Activated CD4-positive, CD25-positive, alpha-beta regulatory T cell (primary cell): ENCODE measurements at places on chromosomes 5 and 9.

DNA sequence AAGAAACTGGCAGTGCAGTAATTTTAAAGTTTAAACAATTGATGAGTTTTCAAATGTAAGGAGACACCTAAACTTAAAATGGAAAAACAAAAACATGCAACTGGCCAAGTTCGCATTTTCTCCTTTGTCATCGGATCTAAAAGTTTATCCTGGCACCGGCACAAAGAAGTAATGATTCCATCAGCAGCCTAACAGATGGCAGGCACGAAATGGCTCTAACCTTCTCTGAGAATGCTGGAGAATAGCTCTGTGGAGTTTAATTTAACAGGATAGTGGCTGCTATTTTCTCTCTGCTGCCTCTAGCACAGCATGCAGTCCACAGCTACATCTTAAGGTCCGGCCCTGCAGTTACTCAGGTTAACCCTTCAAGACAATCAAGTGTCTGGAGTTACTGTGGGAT, 82.2 kb downstream of the PRELID2 start:
- DNase-seq = no peak

GRCh38 chr9:80013891-80014290, 442.1 kb downstream of the TLE4 start:
- DNase-seq = no peak

DNA sequence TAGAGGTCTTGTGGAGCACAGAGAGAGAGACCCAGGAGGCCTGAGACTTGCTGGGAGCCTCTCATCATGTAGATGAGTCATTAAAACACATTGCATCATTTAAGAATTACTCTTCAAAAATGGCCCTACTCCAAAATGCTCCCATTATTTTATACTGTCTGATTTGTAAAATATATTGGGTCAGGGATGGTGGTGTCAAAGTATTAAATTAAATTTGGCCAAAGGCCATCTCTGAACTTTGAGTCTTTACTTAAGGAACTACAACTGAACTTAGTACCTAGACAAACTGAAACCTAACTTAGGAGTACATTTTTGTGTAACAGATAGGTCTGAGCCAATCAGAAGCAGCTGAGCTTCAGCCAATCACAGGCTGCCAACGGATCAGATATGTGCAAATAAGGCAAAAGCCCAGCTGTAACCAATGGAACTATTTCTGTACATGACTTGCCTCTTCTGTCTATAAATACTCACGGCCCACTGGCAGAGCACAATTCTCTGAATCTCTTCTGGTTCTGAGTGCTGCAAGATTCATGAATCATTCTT, 657.2 kb downstream of the TLE1 start:
- DNase-seq = no peak

GRCh38 chr5:30156156-30156555, 1037.3 kb upstream of the CDH6 start:
- DNase-seq = no peak

- DNase-seq = no peak
Observed at GRCh38 chr9:94627287-94627686, 12.0 kb downstream of the FBP1 start.

- no peak for DNase-seq
Observed at GRCh38 chr5:96381526-96381925, 51.5 kb downstream of the PCSK1 start.

- DNase-seq = no peak
Observed at GRCh38 chr9:76512826-76513225, 53.8 kb downstream of the GCNT1 start.

DNA sequence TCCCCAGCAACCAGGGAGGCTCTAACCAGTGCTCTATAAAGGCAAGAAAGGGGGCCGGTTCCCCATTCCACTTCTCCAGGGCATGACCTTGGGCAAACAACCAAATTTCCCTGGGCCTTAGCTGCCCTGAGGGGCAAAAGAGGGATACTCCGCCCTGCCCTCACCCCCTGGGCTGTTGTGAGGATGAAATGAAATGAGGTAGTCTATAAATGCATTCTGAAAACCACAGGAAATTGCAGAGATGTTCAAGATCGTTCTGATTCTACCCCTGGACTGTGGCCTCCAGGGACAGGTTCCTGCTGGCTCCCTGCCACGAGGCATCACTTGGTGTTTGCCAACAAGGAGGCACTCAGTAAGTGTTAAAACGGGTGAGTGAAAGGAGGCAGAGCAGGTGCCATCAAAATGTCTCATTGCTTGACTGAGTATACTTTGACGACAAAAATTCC, 5.7 kb downstream of the RAPGEF1 start:
- no peak for DNase-seq

DNA sequence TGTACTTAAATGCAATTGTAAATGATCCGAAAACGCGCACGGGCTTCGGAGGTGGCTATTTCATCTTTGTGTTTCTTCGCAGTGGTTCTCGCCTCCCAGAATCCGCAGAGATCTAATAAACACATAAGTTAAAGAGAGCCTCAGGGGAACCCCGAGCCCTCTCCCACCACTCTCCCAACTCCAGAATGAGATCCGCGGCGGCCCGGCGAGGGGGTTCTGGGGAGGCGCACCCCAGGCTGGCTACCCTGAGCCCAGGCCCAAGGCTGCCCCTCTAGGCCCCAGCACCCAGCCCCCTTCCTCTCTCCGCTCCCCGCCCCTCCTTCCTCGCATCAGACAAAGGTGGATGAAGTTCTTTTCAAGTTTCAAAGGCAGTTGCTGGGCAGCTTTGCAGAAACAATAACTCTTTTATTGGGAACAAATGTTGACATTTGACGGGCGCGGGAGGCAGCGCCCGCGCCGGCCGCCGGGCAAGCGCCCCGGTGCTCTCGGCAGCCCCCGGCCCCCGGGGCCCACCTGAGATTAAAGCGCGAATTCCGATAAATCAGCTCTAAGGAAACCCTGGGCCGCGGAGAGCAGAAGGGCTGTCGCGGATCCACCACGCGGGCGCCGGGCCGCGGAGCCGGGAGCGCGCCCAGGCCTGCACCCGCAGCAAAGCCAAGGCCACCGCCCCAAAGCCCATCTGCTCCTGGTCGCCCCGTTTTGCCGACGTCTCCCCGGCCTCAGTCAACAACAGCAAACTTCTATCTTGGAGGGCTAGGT, 8.4 kb downstream of the IRX2 start:
- no peak for DNase-seq

DNA sequence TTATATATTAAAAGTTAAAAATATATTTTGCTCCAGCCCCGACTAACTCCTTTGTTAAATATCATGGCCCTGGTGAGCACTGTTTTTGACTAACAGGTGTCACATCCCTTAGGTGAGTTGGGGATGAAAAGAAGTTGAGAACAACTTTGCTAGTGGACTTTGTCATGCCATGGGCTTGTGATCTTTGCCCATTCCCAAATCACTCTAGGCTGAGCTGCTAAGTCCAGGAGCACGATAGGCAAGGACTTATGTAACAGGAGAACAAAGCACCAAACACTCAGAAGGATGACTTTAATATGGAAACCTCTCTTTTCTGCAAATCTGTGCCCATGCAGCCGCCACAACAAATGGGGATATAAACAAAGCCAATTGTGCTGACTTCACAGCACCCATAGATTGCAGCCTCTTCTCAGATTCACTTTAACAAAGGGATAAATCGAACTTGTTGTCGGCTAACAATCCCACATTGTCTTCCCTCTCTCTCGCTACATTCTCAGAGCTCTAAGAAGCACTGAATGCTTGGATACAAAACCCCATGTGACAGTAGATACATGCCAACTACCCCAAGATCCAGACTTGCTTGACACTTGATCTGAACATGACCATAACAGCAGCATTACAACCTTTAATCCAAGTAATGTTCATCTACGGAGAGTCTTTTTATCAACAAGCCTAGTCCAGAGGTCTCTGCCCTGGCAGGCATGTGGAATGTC, 86.8 kb upstream of the CD180 start:
- DNase-seq = no peak

GRCh38 chr9:134597957-134598883, 43.4 kb upstream of the COL5A1 start:
- no peak for DNase-seq

DNA sequence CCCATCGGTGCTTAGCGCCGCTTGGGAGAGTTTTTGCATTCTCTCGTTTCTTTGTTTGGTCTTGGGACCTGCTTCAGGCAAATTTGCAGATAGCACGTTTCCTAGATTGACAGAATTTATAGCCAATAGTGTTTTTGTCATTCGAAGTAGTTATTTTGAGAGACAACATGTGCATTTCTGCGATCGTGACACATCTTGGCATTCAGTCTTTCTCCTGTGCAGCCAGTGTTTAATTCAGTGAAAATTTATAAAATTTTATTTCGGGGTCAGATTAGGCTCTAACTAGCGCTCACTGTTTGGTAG, 830 bp downstream of the PRRC1 start:
- DNase-seq = no peak

DNA sequence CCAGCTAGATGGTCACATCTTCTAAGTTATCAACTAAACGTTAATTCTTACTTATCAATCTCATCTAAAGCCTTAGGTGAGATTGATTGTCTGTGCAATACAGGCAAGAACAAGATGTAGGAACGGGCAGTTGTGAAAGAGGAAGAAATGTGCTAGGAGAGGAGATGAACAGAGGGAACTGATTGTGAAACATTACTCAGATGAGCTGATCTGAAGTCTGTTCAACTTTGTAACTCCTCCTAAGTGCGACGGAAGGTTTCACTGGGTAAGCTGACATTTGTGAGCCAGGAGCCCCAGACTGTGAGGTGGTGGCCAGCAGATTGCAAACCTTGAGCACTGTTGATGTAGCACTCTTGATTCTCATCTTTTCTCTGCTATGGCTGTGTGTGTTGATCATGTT, 204.1 kb downstream of the CD180 start:
- no peak for DNase-seq

DNA sequence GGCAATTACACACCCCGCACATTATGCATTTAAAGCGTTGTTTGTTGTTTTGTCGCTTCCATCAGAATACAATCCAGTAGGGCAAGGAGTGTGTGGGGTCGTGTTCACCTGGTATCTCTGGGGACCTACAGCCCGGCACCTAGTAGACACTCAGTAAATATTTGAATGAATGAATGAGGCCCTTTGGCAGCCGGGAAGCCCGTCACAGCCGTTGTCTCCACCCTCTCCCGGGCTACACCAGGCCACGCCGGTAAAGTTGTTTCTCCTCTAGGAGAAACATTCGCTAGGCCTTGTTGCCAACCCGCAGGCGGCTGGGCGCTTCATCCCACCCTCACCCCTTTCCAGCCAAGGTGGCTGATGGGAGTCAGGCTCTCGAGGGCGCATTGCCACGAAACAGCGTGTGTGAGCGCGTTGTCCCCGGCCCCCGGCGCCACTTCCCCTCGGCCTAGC, 876 bp upstream of the JAK2 start:
- DNase-seq = no peak

DNA sequence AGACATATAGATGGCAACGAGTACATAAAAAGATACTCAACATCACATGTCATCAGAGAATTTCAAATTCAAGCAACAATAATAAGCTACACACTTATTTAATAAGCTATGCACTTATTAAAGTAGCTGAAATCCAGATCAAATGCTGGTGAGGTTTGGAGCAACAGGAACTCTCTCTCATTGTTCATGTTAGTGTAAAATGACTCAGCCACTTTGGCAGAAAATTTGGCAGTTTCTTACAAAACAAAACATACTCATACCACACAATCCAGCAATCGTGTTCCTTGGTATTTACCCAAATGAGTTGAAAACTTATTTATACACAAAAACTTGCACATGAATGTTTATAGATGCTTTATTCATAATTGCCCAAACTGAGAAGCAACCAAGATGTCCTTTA, 131.5 kb upstream of the NFIL3 start:
- DNase-seq = no peak

DNA sequence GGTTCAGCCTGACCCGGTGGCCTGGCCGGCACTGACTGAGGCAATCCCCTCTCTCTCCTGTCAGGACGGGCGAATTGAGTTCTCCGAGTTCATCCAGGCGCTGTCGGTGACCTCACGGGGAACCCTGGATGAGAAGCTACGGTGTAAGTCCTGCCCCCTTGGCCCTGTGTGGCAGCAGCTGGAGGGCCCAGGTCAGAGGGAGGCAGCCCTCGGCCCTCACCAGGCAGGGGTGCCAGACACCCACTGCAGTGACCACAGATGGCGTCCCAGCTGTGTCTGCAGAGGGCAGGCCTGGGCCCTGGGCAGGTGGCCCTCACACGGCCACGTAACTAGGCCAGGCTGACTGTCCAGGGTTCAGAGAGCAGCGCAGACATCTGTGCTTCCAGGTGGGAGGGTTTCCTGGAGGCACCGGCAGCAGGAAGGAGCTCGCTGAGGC, 45.9 kb upstream of the HMCN2 start:
- DNase-seq = no peak

- DNase-seq = no peak
Observed at GRCh38 chr5:100731768-100732167, 171.3 kb downstream of the ST8SIA4 start.

GRCh38 chr5:88792144-88792840, 90.7 kb downstream of the MEF2C start:
- DNase-seq = no peak

DNA sequence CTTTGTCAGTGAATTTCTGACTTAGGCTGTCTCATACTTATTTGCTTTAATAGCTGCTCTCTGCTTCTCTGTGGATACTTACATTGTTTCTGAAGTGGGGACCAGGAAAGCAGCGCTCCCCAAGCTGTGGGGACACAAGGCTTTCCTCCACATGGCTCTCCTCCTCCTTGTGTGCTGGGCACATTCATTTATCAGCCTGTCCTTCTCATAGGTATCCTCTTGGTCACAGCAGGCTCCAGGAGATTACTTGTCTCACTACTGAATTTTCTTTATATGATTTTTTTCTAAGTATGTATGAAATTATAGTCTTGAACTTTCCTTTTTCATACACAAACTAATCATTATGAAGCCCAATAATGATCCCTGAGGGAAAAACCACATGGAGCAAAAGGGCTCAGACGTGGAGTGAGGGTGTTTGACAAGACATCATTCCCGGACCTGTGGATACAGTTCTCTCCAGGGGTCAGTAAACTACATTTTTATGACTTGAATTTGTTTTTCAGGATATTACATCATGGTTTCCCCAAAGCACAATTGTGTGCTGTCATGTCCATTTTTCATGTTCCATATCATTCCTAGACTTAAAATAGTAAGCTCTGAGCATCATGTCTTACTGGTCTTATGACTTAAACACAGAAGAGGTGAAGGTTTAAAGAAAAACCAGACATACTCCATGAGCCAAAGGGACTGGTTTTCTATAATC, 234.5 kb downstream of the PCSK1 start:
- no peak for DNase-seq

DNA sequence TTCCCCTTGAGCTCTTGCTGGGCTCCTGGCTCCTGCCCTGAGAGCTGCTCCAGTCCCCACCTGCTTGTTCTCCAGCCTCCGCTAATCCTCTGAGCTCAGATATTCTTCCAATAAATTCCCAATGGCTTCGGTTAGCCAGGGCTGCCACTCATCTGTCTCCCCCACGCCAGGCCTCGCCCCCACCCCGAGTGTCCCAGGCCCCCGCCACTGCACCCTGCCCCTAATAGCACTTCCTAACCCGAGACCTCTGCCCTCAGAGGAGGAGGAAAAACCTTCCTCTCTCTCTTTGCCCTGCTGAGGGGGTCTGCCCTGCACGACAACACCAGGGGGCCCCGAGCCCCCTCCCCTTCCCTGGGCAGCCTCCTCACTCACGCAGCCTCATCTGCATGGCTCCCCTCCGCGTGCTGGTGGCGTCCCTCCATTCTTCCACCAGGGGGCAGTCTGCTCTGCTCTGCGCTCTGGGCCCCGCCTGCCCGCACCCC, 5.4 kb upstream of the LCN15 start:
- no peak for DNase-seq
